ENCODE measurements at places on chromosomes 13 and 19. TPM values are rescaled to one million over a fixed set of nuclear protein-coding genes. Genes with fewer than 3 reads are reported as not detected.

Gene ACP7
- total RNA-seq = not detected

Gene HCST
- 216 TPM for total RNA-seq

DNA sequence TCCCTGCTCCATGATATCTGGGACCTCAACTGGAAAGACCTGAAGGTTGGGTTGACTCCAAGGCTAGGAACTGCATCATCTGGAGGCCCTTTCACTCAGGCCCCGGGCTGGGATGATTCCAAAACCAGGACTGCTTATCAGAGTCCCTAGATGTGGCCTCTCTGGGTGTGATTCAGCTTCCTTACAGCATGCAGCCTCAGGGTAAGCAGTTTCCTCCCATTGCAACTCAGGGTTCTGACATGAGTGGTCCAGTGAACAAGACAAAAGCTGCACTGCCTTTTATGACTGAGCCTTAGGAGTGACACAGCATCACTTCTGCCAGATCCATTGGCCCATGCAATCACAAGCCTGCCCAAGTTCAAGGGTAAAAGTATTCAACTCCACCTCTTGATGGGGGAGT is 502.8 kb downstream of the COG6 start:
- no peak for DNase-seq

GRCh38 chr13:25901460-25902376 is 150.1 kb downstream of the SHISA2 start:
- peak; percentile 58 for DNase-seq

Gene SDHAF1
- total RNA-seq = 21.4 TPM

GRCh38 chr19:17553256-17553655 is 2.2 kb upstream of the COLGALT1 start:
- no peak for DNase-seq
